ENCODE measurements at places on chromosomes 5 and 9.

DNA sequence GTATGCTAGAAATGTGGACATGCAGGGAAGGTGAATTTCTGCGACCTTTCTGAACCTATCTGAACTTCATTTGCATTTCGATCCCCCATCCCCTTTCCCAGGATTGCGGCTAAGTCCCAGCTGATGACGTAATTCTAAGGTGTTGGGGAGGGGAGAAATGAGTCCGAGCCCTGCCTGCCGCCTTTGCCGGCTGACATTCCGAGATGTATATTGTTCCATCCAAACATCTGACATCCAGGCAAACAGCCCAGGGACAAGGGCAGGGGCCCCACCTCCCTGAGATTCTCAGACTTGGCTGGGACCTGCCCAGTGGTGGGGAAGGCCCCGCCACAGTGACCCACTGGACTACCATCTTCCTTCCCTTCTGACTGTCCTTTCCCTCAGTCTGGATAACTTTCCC lies 494.6 kb downstream of the ENC1 start:
- DNase-seq = no peak

DNA sequence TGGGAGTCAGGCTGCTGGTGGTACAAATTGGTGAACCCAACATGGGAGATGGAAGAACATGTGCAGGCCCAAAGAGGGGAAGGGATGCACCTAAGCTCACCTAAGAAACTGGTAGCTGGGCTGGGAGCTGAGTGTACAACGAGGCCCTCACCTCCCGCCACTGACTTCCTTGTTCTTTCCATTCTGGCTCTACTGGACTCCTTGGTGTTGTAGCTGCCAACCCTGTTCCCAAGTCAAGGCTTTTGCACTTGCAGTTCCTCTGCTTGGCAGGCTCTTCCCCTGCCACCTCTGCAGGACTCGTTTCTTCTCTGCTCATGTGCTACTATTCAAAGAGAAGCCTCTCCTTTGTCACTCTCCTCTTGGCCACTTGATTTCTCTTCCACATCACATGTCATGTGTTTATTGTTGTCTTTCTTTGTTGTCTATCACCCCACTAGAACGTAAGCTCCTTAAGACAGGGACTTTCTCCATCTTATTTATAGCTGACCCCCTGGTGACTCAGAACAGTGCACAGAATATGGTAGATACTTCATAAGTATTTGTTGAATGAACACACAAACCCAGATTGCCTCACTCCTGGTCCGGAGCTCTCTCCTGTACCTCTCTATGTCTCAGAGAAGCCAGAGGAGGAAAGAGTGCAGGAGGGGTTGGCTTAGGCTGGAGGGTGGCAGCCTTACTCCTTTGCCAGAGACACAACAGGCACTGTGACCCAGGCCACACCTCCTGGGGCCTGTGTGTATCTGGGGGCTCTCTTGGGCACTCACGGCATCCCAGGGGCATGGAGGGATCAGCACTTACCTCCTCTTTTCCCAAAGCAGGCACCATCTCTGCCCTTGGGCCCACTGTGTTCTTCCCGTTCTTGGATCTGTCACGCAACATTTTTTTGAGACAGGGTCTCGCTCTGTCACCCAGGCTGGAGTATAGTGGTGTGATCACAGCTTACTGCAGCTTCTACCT lies 5.2 kb upstream of the SPINK4 start:
- no peak for DNase-seq

- DNase-seq = no peak
Observed at GRCh38 chr5:156004754-156005153, 322.2 kb upstream of the SGCD start.

GRCh38 chr9:123368023-123368422 lies 12.0 kb downstream of the CRB2 start:
- DNase-seq = no peak

DNA sequence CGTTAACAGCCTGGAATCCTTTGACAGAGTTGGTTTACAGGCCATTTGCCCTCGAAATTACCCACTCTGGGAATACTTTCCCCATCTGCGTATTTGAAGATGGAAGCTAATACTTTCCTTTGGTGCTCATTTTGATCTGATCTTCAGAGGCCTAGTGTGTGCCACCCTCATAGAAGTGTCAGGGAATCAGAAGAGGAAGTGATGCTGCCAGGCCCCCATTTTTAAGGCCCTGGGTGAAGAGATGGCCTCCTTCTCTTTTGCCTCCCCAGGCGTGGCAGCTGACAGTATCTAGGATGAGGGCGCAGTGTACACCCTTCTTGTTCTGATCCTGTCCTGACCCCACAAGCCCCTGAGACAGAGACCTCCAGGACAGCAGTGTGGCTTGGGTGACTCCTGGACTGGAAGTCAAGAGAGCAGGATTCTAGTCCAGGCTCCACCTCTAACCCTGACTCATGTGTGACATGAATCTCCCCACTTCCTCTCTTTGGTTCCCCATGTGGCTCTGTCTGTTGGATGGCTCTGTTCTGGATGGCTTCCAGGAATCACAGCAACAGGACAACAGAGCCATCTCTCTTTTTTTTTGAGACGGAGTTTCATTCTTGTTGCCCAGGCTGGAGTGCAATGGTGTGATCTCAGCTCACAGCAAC lies 27.8 kb downstream of the CSF1R start:
- DNase-seq = no peak

DNA sequence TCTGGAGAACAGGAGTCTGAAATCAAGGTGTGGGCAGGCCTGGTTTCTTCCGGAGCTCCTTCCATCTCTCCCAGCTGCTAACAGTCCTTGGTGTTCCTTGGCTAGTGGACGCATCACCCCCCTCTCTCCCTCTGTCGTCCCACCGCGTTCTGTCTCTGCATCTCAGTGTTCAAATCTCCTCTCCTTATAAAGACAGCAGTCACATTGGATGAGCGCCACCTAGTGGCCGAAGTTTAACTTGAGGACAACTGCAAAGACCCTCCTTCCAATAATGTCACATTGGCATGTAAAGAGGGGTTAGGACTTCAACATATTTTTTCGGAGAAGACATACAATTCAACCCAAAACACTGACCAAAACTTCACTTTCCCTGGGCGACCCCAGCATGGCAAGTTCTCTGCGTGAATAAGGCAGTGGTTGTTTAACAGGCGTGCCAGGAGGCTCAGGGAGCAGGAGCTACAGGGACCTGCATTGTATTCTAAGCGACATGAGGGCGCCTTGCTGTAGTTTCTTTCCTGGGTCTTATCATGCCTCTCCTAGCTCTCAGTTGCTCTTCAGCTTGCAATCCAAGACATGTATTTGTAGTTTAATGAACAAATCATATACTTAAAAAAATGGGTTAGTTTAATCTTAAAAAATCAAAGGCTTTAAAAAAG lies 27.9 kb upstream of the BASP1 start:
- DNase-seq = peak; percentile 33

- no peak for DNase-seq
Observed at GRCh38 chr9:13992138-13993088, 321.5 kb downstream of the NFIB start.

GRCh38 chr5:42599106-42599505 lies 157.5 kb upstream of the CCDC152 start:
- DNase-seq = no peak

DNA sequence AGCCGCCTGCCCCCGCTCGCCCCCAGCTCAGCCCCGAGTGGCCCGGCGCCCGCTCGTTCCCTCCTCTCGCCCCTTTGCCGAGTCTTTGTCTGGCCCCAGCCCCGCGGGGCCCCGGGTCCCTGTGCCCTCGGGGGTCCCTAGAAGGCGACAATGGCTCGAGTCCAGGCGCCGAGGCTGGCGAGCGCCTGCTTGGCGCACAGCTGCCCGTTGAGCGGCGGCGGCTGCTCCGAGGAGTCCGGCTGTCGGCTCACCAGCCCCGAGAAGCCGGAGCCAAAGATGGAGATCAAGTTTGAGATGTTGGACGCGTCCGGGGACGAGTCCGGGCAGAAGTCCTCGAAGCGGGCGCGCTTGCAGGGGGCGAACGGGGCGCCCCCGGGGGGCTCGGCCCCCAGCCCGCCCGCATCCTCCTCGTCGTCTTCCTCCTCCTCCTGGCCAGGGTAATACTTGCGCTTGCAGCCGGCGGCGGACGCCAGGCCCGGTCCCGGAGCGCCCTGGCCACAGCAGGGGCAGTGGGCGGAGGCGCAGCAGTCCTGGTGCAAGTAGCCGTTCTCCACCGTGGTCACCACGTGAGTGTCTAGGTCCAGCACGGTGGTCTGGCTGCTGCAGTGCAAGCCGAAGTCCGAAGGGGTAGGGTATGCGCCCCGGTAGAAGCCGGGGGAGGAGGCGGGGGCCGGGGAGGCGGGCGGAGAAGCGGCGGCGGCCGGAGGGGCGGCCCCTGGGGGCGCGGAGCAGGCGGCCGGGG lies 1.2 kb downstream of the IER5L start:
- no peak for DNase-seq

DNA sequence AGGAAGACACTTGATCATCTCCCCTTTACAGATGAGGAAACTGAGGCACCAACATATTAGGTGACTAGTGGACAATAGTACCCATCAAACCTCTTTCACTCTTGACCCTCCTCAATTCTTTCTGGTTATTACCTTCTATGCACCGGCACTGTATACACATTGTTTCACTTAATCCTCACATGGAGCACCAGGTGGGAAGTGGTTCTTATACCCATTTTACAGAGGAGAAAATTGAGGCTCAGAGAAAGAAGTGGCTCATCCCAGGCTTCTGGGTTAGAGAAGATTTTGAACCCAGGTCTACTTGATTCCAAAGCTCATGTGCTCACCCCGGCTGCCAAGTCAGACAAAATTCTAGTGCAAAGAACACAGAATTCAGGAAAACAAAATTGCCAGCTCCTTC lies 17.4 kb upstream of the DENND1A start:
- no peak for DNase-seq

All from activated CD4-positive, alpha-beta T cell treated with anti-CD3 and anti-CD28 coated beads, Interleukin-2, amount 50 U/mL, for 24 hours (primary cell).